CD4-positive, alpha-beta memory T cell (primary cell): ENCODE measurements at places on chromosomes 16 and 17. TPM values are rescaled to one million over a fixed set of nuclear protein-coding genes. Genes with fewer than 3 reads are reported as not detected.

TCAP gene
- total RNA-seq, result 5.9 TPM

TNFRSF12A gene
- total RNA-seq, result 0.73 TPM

FAM171A2 gene
- 0.72 TPM for total RNA-seq

KRT25 gene
- not detected for total RNA-seq

TMC8 gene
- total RNA-seq, result 430 TPM

ZFHX3 gene
- total RNA-seq, result 0.99 TPM

CYB561 gene
- total RNA-seq, result 83.7 TPM

NPIPA3 gene
- total RNA-seq, result 2.5 TPM

TMEM114 gene
- total RNA-seq, result not detected
